ENCODE measurements at places on chromosomes 2 and 18.

GRCh38 chr18:55114876-55115275 is 155.6 kb upstream of the CCDC68 start:
- no peaks in the 10 kb centered on the region for H3K36me3 ChIP-seq
- H3K4me3 ChIP-seq, result no peak overlapping the region
- no peaks in the 10 kb centered on the region for H3K27me3 ChIP-seq
- DNase-seq, result no peak
- H3K27ac ChIP-seq, result no peak overlapping the region
- no peaks in the 10 kb centered on the region for H3K4me1 ChIP-seq

GRCh38 chr2:144414324-144414845 is 105.5 kb downstream of the ZEB2 start:
- H3K36me3 ChIP-seq, result no peaks in the 10 kb centered on the region
- no peak overlapping the region for H3K27ac ChIP-seq
- no peak for DNase-seq
- H3K27me3 ChIP-seq, result no peaks in the 10 kb centered on the region
- peaks cover 11% of the 10 kb centered on the region for H3K4me1 ChIP-seq

GRCh38 chr2:100969998-100970397 is 32.1 kb upstream of the RPL31 start:
- no peaks in the 10 kb centered on the region for H3K4me1 ChIP-seq
- H3K27ac ChIP-seq, result no peak overlapping the region
- no peaks in the 10 kb centered on the region for H3K36me3 ChIP-seq

DNA sequence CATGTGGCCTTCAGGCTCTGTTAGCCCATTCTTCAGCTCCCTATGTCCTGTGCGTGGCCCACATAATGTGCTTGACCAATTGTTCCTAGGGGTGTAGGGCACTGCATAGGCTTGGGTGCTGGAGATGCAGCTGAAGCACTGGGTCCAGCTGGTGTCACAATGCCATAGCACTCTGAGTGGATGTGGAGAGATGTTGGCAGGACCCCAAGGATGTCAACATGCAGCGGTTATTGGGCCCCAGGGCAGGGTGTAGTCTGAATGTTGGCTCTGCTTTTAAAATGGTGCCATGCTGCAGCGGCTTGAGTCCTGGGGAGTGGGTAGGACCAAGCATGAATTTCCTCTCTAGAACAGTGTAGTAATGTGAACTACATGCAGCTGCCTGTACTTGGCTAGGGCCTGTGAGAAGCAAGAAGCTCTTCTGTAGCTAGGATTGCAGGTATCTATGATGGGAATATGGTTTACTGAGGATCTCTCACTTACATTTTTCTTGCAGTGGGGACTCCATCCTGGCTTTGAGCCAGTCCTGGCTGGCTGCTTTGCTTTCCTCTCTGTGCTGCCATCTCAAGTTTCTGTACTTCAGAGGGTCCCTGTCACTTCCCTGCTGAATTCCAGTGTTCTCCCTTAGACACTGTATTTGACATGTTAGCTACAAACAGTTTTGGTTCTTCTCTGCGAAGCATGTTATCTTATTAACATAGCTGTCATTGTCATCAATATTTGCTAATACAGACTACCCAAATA is 148.4 kb downstream of the CSRNP3 start:
- H3K4me3 ChIP-seq, result no peak overlapping the region
- no peaks in the 10 kb centered on the region for H3K27me3 ChIP-seq
- no peak overlapping the region for H3K27ac ChIP-seq
- DNase-seq, result no peak
- H3K36me3 ChIP-seq, result no peaks in the 10 kb centered on the region
- no peaks in the 10 kb centered on the region for H3K4me1 ChIP-seq

DNA sequence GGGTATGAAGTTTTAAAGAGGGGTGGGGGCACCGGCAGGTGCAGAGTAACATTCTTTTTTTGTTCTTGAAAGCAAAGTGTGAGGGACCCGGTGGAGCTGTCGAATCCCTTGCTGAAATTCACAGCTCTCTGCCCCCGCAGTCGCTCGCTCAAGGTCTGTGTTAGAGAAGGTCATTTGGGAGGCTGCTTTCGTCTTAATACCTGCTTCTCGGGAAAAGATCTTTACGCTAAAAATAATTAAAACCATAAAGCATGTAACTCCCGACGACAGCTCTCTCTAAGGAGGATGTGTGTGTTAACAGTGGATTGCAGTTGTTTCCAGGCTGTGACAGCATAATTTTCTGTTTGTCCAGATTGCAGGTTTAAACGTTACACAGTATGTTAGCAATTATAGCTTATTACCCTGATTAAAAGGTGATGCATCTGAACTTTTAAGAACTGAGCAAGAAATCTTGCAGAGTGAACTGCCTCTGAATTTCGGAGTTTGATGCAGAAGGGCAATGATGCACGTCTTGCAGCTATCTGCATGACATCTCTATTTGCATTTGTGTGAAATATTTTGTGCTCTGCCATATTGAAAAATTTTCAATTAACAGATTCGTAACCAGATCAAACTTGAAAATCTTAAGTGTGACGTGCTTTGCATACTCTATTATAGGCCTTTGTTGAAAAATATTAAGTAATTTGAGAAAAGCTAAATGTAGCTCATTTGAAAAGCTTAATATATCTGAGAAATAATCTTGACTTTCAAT is 954 bp downstream of the RAPGEF4 start:
- H3K27ac ChIP-seq, result no peak overlapping the region
- H3K4me1 ChIP-seq, result peaks cover 9% of the 10 kb centered on the region
- H3K36me3 ChIP-seq, result no peaks in the 10 kb centered on the region
- DNase-seq, result peak; percentile 39
- peaks cover 37% of the 10 kb centered on the region for H3K27me3 ChIP-seq

- H3K4me1 ChIP-seq, result no peaks in the 10 kb centered on the region
- H3K4me3 ChIP-seq, result no peak overlapping the region
- H3K27me3 ChIP-seq, result no peaks in the 10 kb centered on the region
- H3K27ac ChIP-seq, result no peak overlapping the region
Measured at GRCh38 chr2:45102141-45102540, 92.9 kb upstream of the SIX2 start.

GRCh38 chr2:113996671-113997594 is 107.0 kb downstream of the ACTR3 start:
- no peaks in the 10 kb centered on the region for H3K4me1 ChIP-seq
- no peak for DNase-seq
- no peaks in the 10 kb centered on the region for H3K36me3 ChIP-seq
- H3K27ac ChIP-seq, result no peak overlapping the region
- no peaks in the 10 kb centered on the region for H3K27me3 ChIP-seq

- H3K4me3 ChIP-seq, result no peak overlapping the region
- no peak for DNase-seq
- no peaks in the 10 kb centered on the region for H3K4me1 ChIP-seq
- no peak overlapping the region for H3K27ac ChIP-seq
- no peaks in the 10 kb centered on the region for H3K36me3 ChIP-seq
- no peaks in the 10 kb centered on the region for H3K27me3 ChIP-seq
Measured at GRCh38 chr2:143083636-143084035, 45.6 kb upstream of the ARHGAP15 start.

GRCh38 chr18:48592540-48593171 is 53.8 kb downstream of the CTIF start:
- no peak for DNase-seq
- H3K36me3 ChIP-seq, result no peaks in the 10 kb centered on the region
- H3K27me3 ChIP-seq, result no peaks in the 10 kb centered on the region
- no peak overlapping the region for H3K4me3 ChIP-seq
- no peak overlapping the region for H3K27ac ChIP-seq
- H3K4me1 ChIP-seq, result no peaks in the 10 kb centered on the region

GRCh38 chr2:219737270-219737691 is 109.9 kb downstream of the SLC4A3 start:
- H3K27me3 ChIP-seq, result no peaks in the 10 kb centered on the region
- no peaks in the 10 kb centered on the region for H3K36me3 ChIP-seq
- DNase-seq, result peak; percentile 24
- H3K4me3 ChIP-seq, result no peak overlapping the region

GRCh38 chr2:212314680-212315079 is 223.9 kb downstream of the ERBB4 start:
- no peak overlapping the region for H3K27ac ChIP-seq
- no peaks in the 10 kb centered on the region for H3K36me3 ChIP-seq
- no peaks in the 10 kb centered on the region for H3K27me3 ChIP-seq
- H3K4me1 ChIP-seq, result no peaks in the 10 kb centered on the region
- no peak overlapping the region for H3K4me3 ChIP-seq
- no peak for DNase-seq

DNA sequence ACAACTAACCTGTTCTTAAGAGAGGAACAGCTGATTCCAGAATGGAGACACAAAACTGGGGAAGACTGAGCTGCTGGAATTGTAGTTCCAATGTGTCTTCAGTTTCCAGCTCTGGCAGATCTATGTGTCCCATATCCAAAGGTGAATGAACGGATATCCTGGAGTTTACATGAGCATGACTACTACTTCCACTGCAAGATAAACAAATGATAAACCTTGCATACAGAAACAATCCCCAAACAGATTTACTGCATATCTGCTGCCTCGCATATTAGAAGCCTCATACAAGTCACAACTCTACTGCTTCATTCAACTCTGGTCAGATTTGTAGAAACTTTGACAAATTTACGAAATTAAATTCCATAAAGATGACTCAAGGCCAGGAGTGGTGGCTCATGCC is 15.0 kb downstream of the RTTN start:
- H3K27me3 ChIP-seq, result no peaks in the 10 kb centered on the region
- H3K36me3 ChIP-seq, result peaks cover 3% of the 10 kb centered on the region
- H3K27ac ChIP-seq, result no peak overlapping the region
- no peak overlapping the region for H3K4me3 ChIP-seq
- H3K4me1 ChIP-seq, result no peaks in the 10 kb centered on the region

DNA sequence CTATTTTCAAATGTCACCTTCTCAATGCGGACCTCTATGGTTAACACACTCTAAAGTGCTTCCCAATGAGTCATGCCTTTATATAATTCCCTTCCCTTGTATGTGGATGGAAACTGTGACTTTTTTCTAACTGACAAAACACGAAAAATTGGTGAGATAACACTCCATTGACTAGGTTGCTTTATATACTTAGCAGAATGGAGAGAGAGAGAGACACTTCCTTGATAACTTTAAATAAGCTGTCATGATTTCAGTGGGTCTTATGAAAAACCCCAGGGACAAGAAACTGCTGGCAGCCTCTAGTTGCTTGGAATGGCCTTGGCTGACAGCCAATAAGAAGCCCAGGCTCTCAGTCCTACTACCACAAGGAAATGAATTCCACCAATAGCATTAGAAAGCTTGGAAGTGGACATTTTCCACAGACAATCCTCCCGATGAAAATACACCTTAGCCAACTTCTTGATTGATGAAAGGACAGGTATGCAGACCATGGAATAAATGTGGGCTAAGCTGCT is 322.2 kb downstream of the ZNF804A start:
- no peaks in the 10 kb centered on the region for H3K27me3 ChIP-seq
- no peaks in the 10 kb centered on the region for H3K4me1 ChIP-seq
- no peak overlapping the region for H3K4me3 ChIP-seq
- no peak for DNase-seq
- no peaks in the 10 kb centered on the region for H3K36me3 ChIP-seq
- H3K27ac ChIP-seq, result no peak overlapping the region

DNA sequence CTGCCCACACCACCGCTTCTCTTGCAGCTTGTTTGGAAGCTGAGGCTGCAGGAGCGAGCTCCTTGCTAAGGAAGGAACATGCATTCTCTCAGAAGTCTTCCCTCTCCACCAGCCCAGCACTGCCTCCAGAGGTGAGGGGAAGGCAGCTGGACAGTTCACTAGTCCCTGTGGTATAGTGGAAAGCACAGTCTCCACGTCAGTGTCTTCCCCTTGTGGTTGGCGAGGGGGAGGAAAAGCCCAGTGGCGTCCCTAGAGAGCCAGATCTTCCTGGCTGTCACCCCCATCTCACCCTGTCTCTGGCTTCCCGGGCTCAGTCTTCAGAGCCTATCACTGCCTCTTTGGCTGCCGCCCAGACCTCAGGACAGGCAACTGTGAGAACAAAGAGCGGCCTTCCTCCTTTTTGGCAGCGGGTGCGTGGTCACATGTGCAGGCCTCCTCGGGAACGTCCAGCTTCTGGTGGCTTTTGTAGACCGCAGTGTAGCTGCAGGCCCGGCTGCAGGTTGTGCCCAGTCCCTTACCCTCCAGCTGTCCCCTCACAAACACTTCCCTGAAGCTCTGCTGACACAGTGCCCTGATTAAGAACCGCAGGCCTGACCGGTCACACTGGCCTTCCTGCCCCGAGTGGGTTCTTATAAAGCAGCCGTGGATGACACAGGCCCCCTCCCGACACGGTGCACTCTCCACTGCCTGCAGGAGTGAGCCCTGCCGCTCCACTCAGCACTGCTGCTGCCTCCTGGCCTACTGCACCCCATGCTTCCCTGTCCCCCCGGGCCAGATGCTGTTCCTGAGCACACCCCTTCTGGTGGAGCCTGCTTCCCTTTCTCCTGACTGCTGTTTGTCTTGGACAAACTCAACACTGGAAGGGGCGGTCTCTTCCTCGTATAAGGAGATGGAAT is 90.9 kb downstream of the RNF144A start:
- no peak overlapping the region for H3K4me3 ChIP-seq
- H3K27me3 ChIP-seq, result no peaks in the 10 kb centered on the region
- 0 out of 2 replicates have a peak, but pooled peaks cover 6% of the 10 kb centered on the region for H3K4me1 ChIP-seq
- DNase-seq, result peak; percentile 17

DNA sequence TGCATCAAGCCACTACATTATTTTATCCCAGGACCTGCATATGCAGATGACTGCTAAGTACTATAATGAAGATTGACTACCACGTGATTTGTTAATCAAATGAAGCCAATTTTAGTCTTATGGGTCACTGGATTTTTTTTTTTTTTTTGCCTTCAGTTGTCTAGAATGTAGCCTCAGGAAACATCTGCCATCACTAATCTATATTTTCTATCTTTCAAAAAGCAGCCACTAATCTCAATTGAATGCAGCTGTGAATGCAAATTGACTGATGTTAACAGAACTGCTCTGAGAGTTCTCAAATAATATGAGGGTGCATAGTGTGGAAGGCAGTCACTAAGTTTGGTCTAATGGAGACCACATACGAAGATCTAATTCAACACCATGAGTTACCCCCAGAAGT is 106.3 kb downstream of the ABCA12 start:
- no peaks in the 10 kb centered on the region for H3K4me1 ChIP-seq
- no peak for DNase-seq
- H3K4me3 ChIP-seq, result no peak overlapping the region

- H3K36me3 ChIP-seq, result no peaks in the 10 kb centered on the region
- DNase-seq, result no peak
- no peaks in the 10 kb centered on the region for H3K27me3 ChIP-seq
- no peak overlapping the region for H3K27ac ChIP-seq
- H3K4me1 ChIP-seq, result no peaks in the 10 kb centered on the region
Measured at GRCh38 chr2:186941853-186942252, 92.9 kb upstream of the ZSWIM2 start.

GRCh38 chr2:39512434-39512935 is 75.4 kb upstream of the MAP4K3 start:
- no peaks in the 10 kb centered on the region for H3K36me3 ChIP-seq
- H3K27me3 ChIP-seq, result no peaks in the 10 kb centered on the region
- peaks cover 44% of the 10 kb centered on the region for H3K4me1 ChIP-seq
- H3K4me3 ChIP-seq, result no peak overlapping the region
- no peak for DNase-seq
- no peak overlapping the region for H3K27ac ChIP-seq

- DNase-seq, result no peak
- no peak overlapping the region for H3K27ac ChIP-seq
- H3K27me3 ChIP-seq, result no peaks in the 10 kb centered on the region
- H3K4me1 ChIP-seq, result peaks cover 23% of the 10 kb centered on the region
Measured at GRCh38 chr2:11551569-11552259, 17.9 kb downstream of the GREB1 start.

GRCh38 chr2:84969511-84970209 is 1.3 kb upstream of the KCMF1 start:
- peaks cover 22% of the 10 kb centered on the region for H3K36me3 ChIP-seq
- H3K27ac ChIP-seq, result peak overlapping the region; percentile 96
- H3K4me1 ChIP-seq, result peaks cover 12% of the 10 kb centered on the region
- DNase-seq, result no peak
- H3K27me3 ChIP-seq, result no peaks in the 10 kb centered on the region

- H3K36me3 ChIP-seq, result no peaks in the 10 kb centered on the region
- H3K4me1 ChIP-seq, result peaks cover 5% of the 10 kb centered on the region
- no peak for DNase-seq
- H3K27ac ChIP-seq, result no peak overlapping the region
- no peaks in the 10 kb centered on the region for H3K27me3 ChIP-seq
Measured at GRCh38 chr2:235677937-235678336, 184.1 kb downstream of the AGAP1 start.

All from GM23338 (cell line).